ENCODE measurements at places on chromosomes 11 and 22.

DNA sequence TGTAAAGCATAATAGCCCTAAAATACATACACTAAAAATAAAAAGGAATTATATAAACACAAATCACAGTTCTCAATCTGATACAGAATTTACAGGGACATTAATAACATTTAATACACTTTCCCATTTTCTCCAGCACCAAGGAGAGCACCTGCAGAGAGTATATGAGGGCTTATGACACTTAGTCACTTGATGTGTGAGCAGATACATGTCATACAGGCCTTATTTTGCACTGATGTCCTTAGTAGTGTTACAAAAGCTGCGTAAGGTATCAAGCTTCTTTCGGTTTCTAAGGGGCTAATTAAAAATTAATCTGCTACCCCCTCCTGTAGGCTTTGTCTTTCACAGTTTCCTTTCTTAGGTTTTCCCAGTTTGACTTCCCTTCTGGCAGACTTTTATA is 61.3 kb downstream of the TRIM44 start:
- no peak for DNase-seq

DNA sequence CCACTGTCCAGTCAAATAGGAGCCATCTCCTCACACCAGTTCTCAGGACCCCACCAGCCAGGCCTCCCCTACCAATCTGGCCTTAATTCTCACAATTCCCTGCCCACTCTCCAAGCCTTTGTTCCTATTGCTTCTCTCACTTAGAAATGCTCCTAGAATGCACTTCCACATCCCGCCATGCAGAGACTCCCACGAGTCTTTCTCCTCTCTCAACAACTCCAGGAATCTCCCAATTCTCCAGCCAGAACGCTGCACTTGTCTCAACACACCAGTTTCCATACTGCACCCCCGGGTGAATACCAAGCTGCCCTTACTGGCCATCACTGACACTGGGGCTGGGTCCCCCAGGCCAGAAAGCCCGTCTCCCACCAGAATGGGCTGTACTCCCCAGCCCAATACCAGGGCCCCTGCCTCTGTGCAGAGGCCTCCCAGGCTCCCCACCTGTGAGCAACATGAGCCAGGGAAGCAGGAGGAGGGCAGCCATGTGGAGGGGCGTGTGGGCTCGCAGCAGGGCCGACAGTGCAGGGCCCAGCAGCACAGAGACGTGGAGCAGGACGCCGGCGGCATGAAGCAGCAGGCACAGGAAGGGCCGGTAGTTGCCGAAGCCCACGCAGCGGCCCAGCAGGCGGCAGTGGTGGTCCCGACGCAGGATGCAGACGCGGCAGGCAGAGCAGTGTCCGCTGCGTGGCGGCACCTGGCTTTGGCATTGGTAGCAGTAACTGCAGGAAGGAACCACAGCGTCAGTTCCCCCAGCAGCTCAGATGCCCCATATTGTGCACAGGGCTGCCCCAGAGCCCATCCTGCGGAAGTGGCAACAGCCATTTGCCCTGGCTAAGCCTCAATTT is 2.4 kb downstream of the ZDHHC24 start:
- DNase-seq = peak; percentile 27

DNA sequence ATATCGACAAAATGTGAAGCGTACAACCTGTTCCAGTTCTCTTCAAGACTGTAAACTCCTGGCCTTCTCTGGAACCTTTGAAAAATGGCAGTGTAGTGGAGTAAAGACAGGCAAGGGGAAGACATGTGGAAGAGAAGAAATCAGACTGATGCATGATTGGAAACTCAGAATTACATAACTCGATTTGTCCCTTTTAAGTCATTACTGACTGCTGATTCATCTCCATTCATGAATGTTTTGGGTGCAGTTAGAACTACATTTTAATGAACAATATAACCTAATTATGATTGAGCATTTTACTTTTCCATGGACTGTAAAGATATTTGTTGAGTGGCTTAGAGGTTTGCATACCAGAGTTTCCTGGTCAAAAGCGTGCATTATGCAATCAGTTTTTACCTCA is 32.9 kb downstream of the FAT3 start:
- DNase-seq = no peak

DNA sequence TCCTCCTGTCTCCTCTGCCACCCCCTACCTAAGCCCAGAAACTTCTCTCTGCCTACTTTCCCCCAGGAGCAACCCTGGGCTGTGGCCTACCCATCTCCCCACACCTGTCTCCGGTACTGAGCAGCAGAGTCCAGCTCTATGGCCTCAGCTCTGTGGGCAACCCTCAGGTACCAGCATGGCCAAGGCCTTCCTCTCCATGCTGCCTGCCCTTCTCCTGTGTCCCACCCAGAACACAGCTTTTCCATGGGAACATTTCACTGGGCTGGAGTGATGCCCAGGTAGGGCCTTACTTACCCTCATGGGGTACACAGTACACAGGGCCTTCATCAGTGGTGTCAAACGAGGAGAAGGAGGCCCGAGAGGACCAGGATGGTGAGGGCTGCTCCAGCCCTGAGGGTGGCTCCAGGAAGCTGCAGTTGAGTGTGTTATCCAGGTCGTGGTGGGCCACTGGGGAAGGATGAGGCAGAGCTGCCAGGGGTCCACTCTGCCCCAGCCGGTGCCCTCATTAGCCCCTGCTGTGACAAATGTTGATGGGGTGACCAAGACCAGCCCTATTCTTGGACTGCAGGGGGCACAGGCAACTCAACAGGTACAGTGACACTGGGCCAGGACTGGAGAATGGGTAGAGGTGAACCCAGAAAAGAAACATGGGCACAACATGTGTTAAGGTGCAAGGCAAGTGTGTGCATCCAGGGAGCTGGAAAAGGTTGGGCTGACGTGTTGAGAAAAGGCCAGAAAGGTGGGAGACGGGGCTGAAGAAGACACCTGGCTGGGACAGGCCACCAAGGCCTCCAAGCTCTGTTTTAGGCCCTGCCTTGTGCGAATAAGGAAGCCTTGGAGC is 10.3 kb downstream of the SCARF2 start:
- no peak for DNase-seq

GRCh38 chr11:57432714-57433163 is 5.8 kb upstream of the SLC43A3 start:
- DNase-seq = peak; percentile 22

Measured in hematopoietic multipotent progenitor cell treated with erythropoietin and hydrocortisone succinate and interleukin-3 and kit ligand, for 17 days (in vitro differentiated cells).